ENCODE measurements at places on chromosomes 3 and 15. TPM values are rescaled to one million over a fixed set of nuclear protein-coding genes. Genes with fewer than 3 reads are reported as not detected.

Gene GOLGA8K
- total RNA-seq: 0.16 TPM

Gene SEMA3F
- total RNA-seq: 2.1 TPM

Gene PARP14
- total RNA-seq: 46.7 TPM

Gene MORC1
- not detected for total RNA-seq

Gene ZNF860
- 0.32 TPM for total RNA-seq

Gene SLC28A2
- total RNA-seq: not detected

Gene HAPLN3
- 1.9 TPM for total RNA-seq

Gene SYNPR
- total RNA-seq: not detected

Gene MUC20
- 0.60 TPM for total RNA-seq

Gene PLS1
- total RNA-seq: 0.17 TPM

Gene SLC12A8
- 2.8 TPM for total RNA-seq

Gene BCHE
- total RNA-seq: 10.4 TPM

Gene CLDN16
- not detected for total RNA-seq

Gene CYP11A1
- total RNA-seq: 0.79 TPM

Gene CLRN1
- not detected for total RNA-seq

Gene IL17RE
- total RNA-seq: 0.63 TPM

Gene CCRL2
- 0.16 TPM for total RNA-seq

Gene MUSTN1
- total RNA-seq: not detected

Gene LYSMD2
- total RNA-seq: 2.5 TPM

Gene NR2E3
- 0.09 TPM for total RNA-seq

Gene CHST2
- total RNA-seq: 5.5 TPM

Gene FAM81A
- under 0.01 TPM for total RNA-seq

Gene SH2D7
- total RNA-seq: not detected

Gene IQCH
- 4.8 TPM for total RNA-seq

Gene PLSCR2
- total RNA-seq: 0.32 TPM

Gene RAD51
- total RNA-seq: 1.4 TPM

Gene PLCL2
- total RNA-seq: 19.5 TPM

Gene PARL
- 30.7 TPM for total RNA-seq

Measured in bronchial smooth muscle cell (primary cell).